ENCODE measurements at places on chromosomes 6 and 20.

GRCh38 chr6:50724381-50725124 is 11.2 kb downstream of the TFAP2D start:
- DNase-seq: no peak

DNA sequence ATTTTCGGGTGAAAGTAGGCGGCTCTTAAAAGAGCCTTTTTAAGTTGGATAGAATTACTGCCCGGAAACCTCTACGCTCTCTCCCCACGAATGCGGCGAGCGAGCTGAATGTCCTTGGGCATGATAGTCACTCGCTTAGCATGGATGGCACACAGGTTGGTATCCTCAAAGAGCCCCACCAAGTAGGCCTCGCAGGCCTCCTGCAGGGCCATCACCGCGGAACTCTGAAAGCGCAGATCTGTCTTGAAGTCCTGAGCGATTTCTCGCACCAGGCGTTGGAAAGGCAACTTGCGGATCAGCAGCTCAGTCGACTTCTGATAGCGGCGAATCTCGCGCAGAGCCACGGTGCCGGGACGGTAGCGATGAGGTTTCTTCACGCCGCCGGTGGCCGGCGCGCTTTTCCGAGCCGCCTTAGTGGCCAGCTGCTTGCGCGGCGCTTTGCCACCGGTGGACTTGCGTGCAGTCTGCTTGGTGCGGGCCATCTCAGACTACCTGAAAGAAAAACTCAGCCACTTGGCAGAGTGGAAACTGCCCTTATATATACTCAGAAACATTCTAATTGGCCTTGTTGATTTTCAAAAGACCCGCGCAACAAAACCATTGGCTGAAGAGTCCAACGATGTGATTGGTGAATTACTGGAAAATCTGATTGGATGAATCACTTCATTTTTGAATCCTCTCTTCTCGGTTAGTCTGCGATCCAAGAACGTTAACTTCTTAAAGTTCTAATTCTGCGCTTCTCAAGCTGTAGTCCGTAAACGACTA is 93.9 kb upstream of the BTN3A2 start:
- DNase-seq: peak; percentile 52

GRCh38 chr6:121510568-121511177 is 75.2 kb downstream of the GJA1 start:
- no peak for DNase-seq

DNA sequence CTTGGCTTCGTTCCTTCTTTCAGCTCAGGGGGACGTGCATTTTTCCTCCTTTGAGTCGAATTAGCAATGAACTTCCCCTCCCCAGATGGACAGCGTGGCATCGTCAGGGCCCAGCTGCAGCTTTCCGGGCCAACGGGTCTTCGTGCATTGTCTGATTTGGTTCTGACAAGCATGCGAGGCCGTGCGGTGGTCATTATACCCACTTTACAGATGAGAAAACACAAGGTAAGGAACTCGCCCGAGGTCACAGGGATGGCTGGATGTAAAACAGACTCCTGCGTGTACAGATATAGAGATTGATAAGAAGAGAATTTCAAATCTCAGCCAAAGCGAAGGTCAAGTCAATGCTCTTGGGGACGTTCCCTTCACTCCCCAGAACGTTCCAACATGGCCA is 187.6 kb upstream of the SULF2 start:
- DNase-seq: no peak

- no peak for DNase-seq
Observed at GRCh38 chr6:89895276-89895874, 1.1 kb downstream of the GJA10 start.

- no peak for DNase-seq
Observed at GRCh38 chr20:17469246-17470030, 61.7 kb downstream of the BFSP1 start.

GRCh38 chr20:41483553-41483930 is 116.9 kb upstream of the EMILIN3 start:
- DNase-seq: no peak

- no peak for DNase-seq
Observed at GRCh38 chr20:63179687-63180568, 36.0 kb downstream of the YTHDF1 start.

GRCh38 chr20:12372557-12372956 is 454.9 kb downstream of the BTBD3 start:
- DNase-seq: no peak

DNA sequence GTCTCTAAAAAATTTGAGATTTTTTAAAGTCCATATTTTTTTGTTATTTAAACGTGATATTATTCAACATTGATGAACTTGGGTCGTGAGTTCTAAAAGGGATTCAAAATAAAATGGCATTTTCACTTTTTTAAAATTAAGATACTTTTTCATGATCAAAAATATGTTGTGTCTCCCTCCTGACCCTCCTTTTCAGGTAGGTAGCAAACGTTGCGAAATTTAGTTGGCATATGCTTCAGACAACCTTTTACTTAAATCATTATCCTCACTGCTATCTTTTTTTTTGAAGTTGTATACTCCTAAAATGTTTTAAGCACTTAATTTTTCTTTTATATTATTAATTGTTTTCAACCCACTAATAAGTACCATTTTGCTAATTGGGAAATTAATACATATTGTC is 133.5 kb downstream of the ARHGAP18 start:
- DNase-seq: no peak

GRCh38 chr6:33882154-33882553 is 78.4 kb upstream of the MLN start:
- DNase-seq: no peak

DNA sequence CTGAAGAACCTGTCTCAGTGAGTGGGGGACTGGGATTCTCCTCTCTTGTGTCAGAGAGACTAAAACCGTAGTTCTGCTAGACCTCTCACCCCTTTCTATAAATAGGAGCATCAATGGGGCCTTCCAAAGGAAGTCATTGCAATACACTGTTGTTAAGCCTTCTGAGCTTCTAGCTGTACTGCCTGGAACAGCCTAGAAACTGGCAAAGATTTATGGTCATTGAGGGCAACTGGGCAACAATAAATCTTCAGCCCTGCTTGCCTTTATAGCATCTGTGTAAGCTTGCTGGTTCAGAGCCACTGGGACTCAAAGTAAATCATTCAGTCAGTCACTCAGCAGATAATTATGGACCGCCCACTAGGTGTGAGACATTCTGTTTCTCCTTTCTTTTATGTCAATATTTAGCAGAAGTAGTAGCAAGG is 53.2 kb downstream of the PPP1R14C start:
- DNase-seq: no peak

DNA sequence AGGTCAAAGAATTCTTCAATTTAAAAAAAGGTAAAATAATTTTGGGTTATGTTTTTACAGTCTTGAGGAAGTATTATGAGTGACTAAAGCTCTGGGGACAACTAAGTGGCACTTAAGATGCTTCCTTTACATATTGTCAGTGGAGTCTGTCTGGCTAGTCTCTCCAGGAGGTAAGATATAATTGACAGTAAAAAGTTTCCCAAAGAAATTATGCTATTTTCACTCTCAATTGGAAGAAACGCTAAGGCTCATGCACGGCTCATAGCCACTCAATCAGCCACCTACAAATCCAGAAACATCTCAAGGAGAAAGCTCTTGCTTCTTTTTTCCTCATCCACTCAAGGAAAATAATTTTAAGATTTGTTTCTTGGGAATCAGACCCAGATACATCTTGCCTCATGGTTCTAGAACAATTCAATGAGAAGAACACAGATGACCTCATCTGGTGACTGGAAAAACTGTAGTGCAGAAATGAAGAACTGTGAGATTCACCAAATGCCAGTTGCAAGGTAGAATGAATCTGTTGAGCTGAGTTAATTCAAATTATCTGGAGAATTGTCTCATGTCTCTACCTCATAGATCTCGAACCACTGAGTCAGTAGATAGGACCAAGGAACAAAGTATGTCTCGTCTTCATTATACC is 252.9 kb downstream of the TPBG start:
- no peak for DNase-seq

DNA sequence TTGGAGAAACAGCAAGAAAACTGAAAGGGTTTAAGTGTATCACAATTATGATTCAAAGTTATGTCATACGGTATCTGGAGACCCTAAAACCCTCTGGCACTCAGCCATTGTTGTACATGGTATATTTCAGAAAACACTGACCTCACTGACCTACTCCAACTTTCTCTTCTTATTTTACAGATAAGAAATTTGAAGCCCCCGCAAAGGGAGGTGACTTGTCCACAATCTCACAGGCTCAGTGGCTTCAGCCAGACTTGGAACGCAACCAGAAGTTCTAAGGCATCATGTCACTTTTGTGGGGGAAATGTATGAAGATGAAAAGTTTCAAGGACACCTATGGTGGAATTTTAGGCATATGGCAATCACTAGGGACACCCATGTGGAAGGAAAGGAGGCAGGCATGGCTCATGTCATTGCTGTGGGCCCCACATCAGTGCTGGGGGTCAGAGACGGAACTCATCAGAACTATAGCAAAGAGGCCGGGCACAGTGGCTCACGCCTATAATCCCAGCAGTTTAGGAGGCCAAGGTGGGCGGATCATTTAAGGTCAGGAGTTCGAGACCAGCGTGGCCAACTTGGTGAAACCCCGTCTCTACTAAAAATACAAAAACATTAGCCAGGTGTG is 5.2 kb upstream of the TRIB3 start:
- no peak for DNase-seq

DNA sequence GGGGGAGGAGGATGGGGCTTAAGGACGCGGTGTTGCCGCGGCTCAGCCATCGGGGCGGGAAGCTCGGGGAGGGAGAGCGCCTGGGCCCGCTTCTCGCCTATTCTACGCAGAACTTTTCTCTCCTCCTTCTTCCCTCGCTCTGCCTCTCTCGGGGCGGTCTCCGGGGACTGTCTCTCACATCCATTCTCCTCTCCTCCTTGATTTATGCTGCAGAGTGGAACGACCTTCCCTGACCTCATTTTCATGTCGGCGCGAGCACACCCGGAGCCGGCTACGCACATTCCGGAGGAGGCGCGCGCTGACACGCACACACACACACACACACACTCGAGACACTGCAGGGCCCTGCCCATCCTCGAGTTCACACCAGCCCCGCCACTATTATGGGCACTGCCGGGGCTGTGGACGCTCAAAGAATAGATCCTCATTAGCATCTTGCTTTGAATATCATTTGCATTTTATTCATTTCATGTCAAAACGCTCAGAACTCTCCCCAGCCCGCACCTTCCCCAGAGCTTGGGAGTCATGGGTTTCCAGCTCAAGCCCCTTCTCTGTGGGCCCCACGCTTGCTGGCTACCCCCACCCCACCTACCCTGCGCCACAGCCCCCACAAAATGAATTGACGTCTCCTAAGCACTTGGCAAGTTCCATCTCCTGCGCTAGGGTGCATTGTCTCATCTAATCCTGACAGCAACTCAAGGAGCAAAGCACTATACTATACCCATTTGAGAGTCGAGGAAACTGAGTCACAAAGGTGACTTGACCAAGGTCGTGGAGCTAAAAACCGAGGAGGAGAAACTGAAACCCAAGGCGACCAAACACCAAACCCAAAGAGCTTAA is 36.8 kb downstream of the NCR2 start:
- no peak for DNase-seq
